ENCODE measurements at places on chromosomes 5 and 9.

DNA sequence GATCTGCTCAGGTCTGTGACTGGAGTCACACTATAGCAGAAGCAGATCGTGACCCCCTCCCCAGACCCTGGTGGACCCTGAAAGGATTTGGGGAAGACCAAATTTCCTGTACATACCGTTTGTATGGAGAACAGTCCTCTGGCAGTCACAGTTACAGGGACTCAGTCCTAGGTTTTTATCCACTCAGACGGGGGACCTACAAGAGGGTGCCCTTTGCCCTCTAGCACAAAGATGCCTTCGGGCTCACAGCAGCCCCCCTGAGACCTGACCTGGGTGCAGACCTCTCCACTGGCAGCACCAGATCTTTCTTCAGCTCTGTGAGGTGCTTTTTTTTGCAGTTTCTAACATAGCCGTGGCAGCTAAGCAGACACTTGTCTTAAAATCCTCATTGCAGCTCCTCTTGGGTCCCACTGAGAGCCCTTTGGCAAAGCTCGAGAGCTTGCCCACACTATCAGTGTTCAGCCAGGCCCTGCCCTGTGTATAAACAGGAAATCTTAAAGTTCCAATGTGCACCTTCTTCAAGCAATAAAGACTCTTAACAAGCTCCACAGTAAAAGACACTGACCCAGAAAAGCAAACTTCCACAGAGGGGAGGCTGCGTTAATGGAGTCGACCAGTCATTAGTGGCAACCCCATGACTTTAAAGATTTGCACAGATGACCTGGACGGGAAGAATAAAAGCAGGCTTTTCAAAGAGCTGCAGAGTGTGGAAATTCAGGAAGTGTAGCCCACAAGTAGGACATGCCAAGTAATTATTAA, 71.8 kb upstream of the LHFPL2 start:
- DNase-seq, result no peak

DNA sequence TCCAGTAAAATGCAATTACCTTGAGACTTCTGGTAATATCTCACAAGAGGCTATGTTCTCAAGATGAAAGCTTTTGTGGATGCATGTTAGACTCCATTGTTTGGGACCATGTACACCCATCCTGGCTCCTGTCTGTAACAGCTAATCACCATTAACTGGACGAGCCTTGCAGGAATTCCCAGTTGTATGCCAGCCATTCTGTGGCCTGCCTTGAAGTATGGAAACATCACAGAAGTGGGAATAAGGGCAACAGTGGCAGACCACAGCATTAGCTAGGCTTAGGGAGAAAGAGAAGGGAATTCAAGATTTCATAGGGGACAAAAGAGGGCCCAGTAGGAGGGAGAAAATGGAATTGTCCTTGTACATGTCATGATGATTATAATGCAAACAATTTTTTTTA, 79.0 kb downstream of the RORB start:
- DNase-seq, result no peak

GRCh38 chr9:115943431-115944165, 210.0 kb upstream of the PAPPA start:
- DNase-seq, result no peak

DNA sequence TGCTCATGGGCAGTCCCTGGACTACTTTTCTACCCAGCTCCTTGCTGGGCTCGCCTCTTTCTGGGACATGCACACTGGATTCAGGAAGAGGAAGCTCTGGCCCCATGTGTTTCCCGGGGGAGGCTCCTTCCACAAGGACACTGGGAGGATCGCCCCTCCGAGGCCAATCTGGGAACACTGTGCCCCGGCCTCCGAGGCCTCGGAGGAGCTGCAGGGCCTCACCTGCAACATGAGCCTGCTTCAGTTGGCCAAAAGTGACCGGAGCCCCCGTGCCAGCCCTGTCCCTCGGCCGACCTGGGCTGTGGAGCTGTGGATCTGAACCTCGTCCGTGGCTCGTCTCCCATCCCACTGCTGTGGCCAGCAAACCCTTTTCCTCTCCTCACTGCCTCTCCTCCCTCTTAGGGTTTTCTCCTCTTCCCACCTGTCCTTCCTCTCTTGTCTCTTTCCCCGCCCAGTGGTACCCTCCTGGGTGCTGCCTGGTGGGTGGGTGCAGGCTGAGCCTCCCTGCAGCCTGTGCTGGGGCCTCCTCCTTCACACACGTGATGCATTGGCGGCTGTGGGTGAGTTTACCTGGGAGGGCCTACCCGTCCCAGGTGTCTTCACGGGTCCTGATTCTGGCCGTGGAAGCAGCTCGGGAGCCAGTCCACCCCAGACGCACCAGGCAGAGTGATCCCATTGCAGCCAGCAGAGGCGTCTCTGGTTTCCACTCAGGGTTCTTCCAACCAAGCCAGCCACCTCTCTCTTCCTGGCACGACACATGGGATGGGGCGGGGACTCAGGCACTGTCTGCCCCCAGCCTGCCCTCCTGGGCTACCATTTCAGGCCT, 241.8 kb downstream of the CACNA1B start:
- no peak for DNase-seq

DNA sequence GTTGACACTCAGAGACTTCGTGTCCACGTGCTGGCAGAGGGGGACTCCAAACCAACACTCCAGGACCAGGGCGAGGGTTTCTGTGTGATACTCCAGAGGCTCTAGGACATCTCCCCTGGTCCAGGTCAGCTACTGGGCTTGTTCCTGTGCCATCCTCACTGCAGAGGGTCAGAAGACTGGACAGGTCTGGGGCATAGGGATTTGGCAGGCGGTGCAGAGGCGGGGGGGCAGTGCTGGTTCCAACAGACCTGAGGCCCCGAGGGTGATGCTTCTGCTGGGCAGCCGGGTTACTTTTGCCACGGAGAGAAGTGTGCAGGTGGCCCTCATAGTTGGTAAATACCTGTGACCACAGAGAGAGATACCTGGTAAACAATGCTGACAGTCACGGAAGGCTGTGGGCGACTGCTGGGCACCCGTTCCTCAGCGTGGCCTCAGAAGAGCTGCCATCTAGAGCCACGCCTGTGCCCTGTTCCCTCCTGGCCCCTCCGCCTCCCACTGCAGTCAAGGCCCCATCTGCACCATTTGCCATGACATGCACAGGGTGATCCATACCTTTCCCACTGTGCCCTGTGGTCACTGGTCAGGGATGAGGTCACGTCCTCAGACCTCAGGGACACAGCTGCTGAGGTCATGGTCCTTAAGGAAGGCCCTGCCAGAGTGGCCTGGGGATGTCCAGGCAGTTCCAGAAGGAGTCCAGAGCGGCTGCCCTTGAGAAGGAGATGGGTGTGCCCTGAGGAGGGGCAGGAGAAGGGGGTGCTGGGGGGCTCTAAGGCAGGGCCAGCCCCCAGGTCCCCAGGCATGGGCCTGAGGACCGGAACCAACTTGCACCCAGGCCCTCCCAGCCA, 30.0 kb downstream of the TRIP13 start:
- DNase-seq, result no peak

DNA sequence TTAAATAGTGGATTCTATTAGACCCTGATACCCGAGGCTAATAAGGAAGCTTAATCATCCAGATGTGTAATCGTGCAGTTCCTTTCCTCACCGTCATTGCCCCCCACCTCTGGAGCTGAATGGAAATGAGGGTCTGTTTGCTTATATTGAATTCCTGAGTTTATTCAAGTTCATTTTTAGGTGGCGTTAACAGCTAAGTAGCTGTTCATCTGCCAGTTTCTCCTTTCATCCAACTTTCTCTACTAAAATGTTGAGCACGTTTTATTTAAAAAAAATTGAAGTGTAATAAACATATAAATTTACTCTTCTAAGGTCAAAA, 291.0 kb downstream of the DOCK8 start:
- no peak for DNase-seq

- no peak for DNase-seq
Observed at GRCh38 chr5:97097326-97098230, 44.8 kb downstream of the LIX1 start.

DNA sequence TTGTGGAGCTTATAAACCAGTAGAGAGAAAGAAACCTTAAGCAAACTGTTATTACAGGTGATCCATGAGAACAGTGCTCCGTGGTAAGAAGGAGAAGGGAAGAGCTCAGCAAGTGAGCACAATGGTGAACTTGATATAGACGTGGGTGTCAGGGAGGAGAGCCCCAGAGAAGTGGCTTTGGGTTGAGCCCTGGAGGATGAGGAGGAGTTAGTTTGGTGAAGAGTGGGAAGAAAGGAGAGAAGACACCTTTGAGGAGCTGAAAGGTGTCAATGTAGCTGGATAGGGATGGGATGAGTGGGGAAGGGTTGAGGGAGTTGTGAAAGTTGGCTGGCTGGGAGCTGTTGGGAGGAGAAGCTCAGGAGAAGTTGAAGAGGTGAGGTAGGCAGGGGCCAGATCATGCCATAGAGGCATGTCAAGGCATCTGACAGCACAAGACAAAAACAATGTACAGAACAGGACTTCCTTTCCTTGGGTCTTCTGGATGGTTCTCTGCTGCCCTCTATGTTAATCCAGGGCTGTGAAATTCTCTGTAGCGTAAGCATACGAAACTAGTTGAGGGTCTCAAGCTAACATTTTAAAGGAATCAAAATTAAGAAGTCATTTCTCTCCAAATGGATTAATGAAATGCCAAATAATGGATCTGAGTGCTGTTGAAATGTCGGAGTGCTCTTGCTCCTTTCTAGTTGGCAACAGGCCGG, 501.9 kb downstream of the KDM4C start:
- no peak for DNase-seq

DNA sequence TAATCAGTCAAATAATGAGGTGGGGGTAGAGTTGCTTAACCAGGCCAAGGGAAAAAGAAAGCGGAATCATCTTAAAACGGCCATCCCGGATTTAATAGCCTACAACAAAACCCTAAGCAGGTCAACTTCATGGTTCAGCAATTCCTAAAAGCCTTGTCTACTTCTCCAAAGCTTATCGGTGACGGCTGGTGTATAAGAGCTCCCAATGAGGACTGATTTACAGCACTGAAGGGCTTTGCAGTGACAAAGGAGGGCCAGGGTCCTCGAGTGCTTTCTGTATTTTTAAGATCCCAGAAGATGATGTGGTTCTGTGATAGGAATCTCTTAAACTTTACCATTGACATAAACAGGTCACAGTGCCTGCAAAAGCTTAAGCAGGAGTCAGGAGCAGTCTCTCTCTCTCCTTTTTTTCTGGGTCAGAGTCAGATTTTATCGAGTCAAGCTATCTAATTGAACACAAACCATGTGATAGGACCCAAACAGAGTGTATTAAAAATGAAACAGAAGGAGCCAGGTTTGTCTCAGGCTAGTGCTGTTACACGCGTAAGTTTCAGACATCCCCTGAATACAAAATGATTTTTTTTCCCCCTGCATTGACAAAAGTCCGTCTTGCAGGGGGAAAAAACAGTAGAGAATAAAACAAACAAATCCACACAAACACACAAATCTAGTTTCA, 663.6 kb upstream of the ZNF608 start:
- no peak for DNase-seq

GRCh38 chr9:138009803-138010690, 132.5 kb downstream of the CACNA1B start:
- DNase-seq, result no peak

- no peak for DNase-seq
Observed at GRCh38 chr9:84294241-84294950, 46.2 kb downstream of the SLC28A3 start.

- DNase-seq, result no peak
Observed at GRCh38 chr9:76044266-76044819, 153.9 kb downstream of the PCSK5 start.

DNA sequence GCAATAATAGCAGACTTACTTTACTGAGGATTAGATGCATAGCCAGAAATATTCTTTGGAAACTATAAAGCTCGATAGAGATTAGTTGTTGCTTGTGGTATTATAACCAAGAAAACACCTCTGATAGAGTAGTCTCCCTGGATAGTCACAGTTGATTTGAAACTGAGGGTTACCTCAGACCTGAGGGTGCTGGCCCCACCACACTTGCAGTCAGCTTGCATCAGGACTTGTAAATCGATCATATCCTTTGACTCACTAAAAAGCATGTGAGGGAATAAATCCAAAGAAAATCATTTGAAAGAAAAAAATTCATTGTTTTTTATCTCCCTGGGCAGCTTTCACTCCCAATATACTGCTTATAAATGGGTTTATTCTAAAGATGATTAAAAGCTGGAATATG, 39.4 kb downstream of the GALNT12 start:
- DNase-seq, result no peak

- no peak for DNase-seq
Observed at GRCh38 chr5:14724633-14725032, 60.1 kb downstream of the OTULIN start.

All from CD4-positive, alpha-beta T cell treated with Interleukin-4 for 1 hour (primary cell).